ENCODE measurements at places on chromosomes 1 and 21.

- peak; percentile 79 for DNase-seq
Observed at GRCh38 chr1:246724016-246724730, at the start of gene SCCPDH. Gene SCCPDH (plus strand): TSS chr1:246724409. CDS start chr1:246724423, 14 bp downstream.

- no peak for DNase-seq
Observed at GRCh38 chr1:168236836-168237611, 11.2 kb downstream of the SFT2D2 start.

GRCh38 chr1:30372792-30373433 lies 350.5 kb downstream of the MATN1 start:
- no peak for DNase-seq

DNA sequence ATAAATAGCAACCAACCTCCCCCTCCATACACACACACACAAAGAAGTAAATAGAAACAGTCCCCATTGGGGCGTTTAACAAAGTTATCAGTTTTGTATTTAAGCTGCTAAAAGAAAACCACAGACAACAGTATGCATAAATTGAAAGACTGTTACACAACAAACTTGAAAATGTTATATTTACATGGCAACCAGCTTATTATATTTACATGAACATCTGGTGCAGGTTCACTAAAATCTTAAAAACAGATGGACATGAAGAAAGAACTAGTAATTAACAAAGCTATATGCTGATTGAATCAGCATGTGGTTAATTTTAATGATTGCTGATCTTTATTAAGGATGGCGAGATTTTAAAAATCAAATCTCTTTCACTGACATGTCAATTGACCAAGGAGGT lies 384.7 kb downstream of the LRRIQ3 start:
- no peak for DNase-seq

DNA sequence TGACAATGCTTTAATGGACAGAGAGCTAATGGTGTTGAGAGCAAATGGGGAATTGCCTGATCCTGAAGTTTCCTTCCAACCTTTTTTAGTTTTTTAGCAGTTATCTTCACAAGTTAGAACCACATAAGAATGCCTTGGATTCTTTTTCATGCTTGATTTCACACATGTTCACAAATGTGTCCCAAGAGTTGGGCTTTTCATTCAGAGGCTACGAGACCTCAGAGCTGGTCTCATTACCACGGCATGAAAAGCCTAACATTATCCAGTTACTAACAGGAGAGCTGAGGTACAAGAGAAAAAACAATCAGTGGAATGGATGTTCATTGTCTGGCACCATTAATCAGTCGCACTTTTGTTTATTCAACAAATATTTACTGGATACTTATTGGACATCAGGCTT lies 340.6 kb downstream of the ZNF326 start:
- no peak for DNase-seq

GRCh38 chr1:66626261-66626660 lies 92.3 kb downstream of the SGIP1 start:
- no peak for DNase-seq

- no peak for DNase-seq
Observed at GRCh38 chr21:33198346-33199099, 31.2 kb upstream of the IFNAR2 start.

- DNase-seq = no peak
Observed at GRCh38 chr1:17136936-17137335, 17.7 kb upstream of the PADI2 start.

- DNase-seq = no peak
Observed at GRCh38 chr1:44029260-44029910, 1.9 kb downstream of the SLC6A9 start.

Measured in NCI-H1092 (cell line).